ENCODE measurements at places on chromosomes 2 and 18.

- DNase-seq: peak; percentile 47
Observed at GRCh38 chr2:160365716-160366367, 127.8 kb downstream of the RBMS1 start.

- no peak for DNase-seq
Observed at GRCh38 chr18:2850816-2851215, 4.0 kb downstream of the EMILIN2 start.

DNA sequence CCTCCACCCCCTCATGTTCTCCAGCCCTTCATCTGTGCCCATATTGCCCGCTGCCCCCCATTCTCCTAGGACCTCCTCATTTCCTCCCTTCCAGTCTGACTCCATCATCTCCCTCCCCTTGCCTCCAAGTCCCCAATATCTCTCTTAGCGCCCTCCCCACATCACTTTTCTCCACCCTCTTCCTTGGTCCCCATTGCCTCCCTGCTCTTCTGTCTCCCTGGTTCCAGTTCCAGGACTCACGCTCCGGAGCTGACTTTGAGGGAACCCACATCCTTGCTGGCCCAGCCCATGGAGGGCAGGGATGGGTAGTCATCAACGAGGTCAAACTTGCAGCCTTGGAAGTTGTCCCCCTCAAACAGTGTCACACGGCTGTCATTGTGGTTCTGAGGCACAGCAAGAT lies 2.6 kb downstream of the CRYBA2 start:
- DNase-seq: no peak

DNA sequence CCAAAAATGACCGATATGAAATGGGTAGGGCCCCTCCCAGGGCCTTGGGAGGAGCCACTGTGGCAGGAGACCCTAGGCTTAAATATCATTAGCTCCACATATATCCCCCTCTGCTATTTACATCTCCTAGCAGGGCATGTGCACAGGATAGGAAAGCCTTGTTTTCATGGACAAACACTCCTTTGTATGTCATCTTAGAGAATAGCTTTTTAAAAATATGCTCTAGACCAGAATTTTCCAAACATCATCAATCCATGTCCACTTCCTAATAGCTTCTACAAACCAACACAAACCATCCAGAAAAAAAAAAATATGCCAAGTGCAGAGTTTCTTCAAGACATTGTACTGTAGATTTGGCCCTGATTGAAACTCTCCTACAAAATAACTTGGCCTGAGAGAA lies 10.8 kb downstream of the DAPL1 start:
- no peak for DNase-seq

- DNase-seq: peak; percentile 97
Observed at GRCh38 chr18:55589625-55590291, 1.8 kb upstream of the TCF4 start.

GRCh38 chr2:45965871-45966498 lies 314.5 kb downstream of the PRKCE start:
- DNase-seq: no peak

DNA sequence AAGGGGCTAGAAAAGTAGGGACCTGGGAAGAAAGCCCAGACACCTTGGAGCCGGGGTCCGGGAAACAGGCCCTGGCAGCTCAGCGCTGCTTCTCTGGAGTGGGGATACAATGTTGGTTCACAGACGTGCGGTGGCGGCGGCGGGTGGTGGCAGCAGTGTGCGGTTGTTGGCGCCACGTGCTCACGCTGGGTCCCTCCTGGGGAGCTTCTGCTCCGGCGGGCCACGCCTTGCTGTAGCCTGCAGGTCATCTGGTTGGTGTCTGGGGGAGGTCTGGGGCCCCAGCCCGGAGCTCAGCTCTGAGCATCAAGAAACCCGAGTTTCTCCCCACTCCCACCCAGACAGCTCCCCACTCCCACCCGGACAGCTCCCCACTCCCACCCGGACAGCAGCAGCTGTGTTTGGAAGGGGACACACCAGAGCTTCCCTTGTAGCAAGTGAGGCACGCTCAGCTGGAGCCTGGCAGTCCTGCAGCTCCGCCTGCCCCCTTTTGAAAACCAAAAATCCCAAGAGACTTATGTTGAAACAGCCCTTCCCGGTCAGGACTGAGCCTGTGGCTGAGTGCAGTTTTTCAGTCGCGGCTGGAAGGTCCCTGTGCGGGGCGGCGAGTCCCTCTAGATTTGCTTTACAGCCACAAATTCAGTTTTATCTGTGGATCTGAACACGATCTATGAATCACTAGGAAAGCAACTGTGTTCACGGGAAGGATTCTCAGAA lies 46.9 kb downstream of the NFATC1 start:
- peak; percentile 27 for DNase-seq

GRCh38 chr2:104448661-104449440 lies 405.1 kb upstream of the POU3F3 start:
- DNase-seq: no peak

DNA sequence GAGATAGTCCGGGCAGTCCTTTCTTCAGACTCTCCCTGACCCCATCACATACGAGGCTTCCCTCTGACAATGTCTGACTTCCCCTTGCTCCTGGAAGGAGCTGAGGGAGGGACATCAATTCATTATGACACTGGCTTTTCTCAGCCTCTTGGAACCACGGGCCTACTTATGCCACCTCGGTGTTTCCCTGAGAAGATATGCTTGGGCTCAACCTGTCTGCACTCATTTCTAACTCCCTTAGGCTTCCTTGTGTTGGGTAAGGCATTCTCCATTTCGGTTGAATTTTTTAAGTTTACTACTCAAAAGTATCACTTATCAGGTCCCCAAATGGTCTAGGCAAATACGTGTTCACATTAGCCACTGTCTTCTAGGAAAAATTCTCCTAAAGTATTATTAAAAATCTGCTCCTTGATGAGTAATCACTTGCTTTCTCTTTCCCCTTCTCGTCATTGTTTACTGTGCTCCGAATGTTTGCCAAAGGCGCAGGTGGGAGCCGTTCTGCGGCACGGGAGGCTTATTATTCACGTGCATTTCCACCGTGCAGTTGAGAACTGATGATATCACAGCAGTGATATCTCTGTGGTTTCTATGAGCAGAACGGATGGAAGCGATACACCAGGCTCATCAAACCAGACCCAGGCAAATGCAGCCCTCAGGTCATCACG lies 33.1 kb downstream of the ARL4C start:
- DNase-seq: no peak

GRCh38 chr18:47566809-47567208 lies 315.3 kb upstream of the SKOR2 start:
- DNase-seq: no peak

- DNase-seq: no peak
Observed at GRCh38 chr2:41736105-41736567, 311.7 kb upstream of the PKDCC start.

DNA sequence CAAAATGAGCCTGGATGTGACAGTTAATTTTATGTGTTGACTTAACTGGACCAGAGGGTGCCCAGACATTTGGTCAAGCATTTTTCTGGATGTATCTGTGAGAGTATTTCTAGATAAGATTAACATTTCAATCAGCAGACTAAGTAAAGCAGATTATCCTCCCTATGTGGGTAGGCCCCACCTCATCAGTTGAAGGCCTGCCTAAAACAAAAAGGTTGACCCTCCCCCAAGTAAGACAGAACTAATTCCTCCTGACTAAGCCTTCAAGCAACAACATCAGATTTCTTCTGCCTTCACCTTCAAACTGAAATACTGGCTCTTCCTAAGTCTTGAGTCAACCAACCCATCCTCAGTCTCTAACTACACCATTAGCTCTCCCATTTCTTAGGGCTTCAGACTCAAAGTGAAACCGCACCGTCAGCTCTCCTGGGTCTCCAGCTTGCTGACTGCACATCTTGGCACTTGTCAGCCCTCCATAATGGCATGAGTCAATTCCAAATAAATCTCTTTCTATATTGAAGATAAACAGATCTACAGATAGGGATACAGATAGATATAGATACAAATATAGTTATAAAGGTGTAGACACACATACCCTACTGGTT lies 47.9 kb downstream of the MEMO1 start:
- DNase-seq: no peak

GRCh38 chr2:151630372-151630771 lies 103.9 kb downstream of the NEB start:
- no peak for DNase-seq

DNA sequence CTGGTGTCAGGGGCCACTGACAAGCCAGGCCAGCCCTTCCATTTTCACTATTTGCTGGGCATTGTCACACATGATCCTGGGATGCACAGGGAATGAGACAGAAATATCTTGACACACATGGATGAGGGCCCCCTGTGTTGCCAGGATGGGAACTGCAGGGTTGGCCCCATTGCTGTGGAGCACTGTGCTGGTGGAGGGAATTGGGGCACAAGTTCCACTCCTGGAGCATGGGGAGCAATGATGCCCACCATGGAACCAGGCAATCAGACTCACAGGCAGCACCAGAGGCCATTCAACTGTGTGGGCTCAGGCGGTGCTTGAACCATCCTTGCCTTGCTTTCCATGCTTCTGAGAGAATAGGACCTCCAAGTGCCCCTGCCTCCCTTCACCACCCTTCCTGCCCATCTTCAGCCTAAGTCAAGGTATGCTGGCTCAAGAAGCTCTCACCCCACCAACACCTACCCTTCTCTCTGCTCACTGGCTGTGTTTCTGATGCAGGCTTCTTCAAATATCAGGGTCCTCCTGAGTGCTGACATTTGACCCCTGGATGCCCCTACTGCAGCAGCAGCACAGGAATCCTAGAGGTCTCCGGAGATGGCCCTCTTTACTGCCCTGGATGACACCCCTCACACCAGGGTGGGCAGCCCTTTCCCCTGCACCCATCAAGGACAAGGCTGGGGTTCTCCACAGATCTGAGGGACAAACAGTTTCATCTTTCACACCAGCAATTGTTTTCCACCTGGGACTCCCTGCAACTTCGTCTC lies 11.0 kb downstream of the ADRA2B start:
- DNase-seq: no peak

DNA sequence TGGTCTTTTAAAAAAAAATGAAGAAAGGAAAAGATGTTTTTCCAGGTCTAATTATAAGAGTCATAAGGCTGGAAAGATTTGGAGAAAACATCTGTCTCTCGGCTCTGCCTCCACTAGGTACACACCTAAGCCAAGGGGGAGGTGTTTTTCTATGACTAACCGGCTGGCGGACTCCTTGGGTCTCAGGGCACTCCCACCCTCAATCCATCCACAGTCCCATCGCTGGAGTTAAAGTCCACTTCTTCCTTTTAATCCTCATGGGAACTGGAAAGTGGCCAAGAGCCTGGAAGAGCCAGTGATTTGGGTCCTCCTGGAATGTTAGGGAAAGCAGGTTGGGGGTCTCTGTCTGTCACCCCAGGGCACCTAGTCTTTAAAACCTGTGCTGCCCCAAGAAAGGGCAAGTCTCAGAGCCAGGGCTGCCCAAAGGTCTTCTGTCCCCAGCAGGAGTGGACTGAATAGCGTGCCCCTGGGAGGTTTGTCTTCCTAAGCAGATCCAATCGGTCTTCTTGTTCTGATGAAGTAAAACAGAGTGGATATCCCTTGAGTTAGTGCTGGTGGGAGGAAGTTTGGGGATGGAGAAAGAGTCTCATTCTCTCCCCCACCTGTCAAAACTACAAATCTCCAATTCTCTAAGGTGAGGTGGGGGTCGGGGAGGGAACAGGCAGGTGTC lies 66.4 kb downstream of the MCFD2 start:
- peak; percentile 28 for DNase-seq

DNA sequence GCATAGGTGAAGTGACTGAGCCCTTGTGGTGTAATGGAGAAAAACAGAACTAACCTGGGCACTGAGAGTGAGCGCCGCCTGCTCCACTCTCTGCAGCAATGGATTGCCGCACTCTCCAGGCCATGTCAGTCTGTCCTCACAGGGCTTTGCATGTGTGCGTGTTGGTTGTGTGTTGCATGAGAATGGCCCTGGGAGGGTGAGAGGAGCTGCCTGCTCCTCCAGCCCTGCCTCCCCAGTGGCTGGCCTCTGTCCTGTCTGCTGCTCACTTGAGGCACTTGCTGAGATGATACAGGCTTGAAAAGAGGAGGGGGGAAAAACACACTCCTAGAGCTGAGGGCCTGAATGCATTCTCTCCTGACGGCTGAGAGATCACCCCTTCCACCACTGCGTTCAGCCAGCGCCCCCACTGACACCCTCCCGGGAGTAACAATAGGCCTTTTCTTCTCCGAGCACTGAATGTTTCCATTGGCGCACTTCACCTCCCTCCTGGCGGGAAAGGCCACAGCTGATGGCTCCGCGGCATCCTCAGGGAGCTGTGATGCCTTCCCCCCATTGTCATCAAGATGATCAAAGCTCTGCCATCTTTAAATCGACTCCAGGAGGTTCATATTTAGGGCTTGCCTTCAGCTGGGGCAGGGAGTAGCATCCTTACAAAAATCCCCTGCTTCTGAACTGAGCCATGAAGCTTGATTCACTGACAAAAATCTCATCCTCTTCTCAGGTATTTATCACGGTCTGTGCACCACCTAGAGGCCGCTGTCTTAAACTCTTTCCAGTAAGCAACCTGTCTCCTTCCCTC lies 49.9 kb upstream of the DAPL1 start:
- DNase-seq: peak; percentile 89

DNA sequence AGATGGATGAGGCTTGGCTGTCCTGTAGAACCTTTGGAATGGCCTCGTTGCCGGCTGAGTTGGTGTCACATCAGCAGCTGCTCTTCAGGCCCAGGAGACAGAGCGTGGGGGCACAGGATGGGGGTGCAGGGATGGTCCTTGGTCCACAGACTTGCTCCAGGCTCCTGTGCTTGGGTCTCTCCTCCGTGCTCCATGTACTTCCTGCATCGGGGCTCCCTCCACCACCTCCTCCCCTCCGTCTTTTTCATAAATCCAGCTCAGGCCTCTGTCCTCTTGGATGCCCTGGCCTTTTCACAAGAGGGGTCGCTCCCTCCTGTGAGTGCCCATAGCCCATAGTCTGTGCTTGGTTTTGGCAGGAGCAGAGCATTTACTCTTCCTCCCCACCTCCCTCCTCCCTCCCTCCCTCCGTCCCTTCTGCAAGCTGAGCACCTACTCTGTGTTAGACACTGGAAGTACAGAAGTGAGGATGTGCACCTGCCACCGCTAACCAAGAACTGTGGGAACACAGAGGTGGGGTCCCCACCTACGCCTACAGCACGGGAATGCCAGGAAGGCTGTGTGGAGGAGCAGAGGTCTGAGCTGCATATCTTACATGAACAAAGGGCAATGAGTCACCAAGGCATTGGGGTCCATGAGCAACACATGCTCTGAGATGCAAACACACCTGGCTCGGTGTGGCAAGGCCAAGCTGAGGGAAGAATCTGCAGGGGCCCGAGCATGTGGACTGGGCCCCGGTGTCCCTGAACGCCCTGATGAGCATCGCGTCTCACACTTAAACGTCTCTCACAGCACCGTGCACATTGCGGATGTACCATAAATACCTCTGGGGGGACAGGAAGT lies 458.7 kb upstream of the HS6ST1 start:
- no peak for DNase-seq

Data from choroid plexus epithelial cell (primary cell).